Tibial artery (tissue), 4 donors: ENCODE measurements at places on chromosomes 3 and 15.

DNA sequence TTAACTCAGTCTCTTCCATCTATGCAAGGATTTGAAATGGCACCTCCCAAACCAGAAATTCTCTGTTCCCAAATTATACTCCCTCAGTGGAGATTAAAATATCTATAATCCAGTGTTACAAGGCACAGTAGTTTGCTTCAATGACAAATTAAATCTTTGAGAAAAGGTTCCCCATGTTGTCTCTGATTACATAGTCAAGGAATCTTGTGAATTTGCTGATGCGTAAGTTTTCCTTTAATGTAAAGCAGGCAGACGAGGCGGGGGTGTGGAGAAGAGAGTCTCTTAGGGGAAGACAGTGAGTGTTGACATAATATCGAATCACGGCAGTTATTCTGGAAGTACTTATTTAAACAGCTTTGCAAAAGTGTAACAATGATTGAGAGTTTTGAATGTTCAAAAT is 236.4 kb upstream of the RARB start:
- DNase-seq, result no peak

DNA sequence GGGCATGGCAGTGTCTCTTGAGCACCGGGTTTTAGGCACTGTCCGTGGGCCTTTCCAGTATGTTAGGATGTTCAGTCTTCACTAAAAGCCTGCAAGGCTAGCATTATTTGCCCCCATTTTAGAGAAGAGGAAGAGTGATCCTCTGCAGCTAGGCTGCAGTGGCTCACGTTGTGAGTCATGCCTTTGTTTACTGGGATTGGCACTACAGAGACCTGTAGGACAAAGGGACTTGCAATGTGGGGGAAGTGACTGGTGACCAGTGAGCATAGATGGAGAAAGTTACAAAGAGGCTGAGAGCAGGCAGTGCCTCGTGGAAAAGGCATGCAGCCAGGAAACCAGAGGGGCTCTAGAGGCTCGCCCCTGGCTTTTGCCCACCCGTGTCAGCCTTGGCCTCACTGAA is 26.8 kb upstream of the CPNE9 start:
- no peak for DNase-seq

DNA sequence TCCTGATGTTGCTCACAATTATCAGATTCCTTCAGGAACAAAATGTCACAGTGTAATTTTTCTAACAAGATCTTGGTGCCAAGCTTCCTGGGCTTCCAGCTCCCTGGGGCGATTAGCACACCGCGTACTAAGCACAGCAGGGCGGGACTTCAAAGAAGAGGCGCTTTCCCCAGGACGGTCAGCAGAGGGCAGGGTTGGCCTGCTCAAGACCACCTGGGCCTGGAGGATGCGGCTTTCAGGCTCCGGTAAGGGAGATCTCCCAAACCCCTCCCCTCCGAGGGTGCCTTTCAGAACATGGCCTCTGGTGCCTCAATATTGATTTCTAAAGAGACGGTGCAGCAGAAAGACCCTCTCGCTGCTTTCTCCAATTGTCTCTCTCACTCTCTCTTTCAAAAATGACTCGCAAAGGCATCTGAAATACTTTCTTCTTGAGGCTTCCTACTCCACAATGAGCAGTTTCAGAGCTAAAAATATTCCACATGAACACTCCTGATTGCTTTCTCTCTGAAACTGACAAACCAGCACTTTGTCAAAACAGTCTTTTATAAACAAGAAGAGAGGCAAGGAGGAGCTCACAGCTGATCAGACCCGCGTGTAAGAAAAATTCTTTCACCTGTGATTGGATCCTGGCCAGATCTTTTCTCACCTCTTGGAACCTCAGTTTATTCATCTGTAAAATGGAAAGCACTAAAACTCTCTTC is 154.0 kb downstream of the ADAMTS9 start:
- DNase-seq, result peak; percentile 96

GRCh38 chr3:19938295-19938627 is 4.2 kb upstream of the EFHB start:
- no peak for DNase-seq

GRCh38 chr15:75049392-75049791 is 26.0 kb downstream of the PPCDC start:
- peak; percentile 94 for DNase-seq

DNA sequence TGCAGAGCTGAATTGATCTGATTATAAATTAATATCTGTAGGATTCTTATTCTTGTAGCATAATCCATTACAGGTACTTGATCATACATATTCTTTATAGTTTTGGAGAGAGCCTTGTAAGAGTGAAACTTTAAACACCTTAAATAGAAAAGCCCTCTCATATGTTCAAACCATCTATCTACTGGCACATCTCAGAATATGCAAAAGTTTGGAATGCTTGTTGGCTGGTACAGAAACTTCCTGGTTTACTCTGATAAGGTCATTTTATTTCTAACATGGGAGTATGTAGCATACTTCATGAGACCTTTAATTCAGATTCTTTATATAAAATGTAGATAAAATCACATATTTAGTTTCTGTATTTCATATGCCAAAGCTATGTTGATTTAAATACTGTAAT is 21.9 kb upstream of the SELENOT start:
- no peak for DNase-seq

- no peak for DNase-seq
These were observed 228.7 kb downstream of the WDR72 start for GRCh38 chr15:53530761-53531160.

- DNase-seq, result no peak
These were observed 19.2 kb upstream of the KPNA1 start for GRCh38 chr3:122533931-122534334.

GRCh38 chr3:108804437-108804836 is 18.1 kb upstream of the TRAT1 start:
- DNase-seq, result no peak

DNA sequence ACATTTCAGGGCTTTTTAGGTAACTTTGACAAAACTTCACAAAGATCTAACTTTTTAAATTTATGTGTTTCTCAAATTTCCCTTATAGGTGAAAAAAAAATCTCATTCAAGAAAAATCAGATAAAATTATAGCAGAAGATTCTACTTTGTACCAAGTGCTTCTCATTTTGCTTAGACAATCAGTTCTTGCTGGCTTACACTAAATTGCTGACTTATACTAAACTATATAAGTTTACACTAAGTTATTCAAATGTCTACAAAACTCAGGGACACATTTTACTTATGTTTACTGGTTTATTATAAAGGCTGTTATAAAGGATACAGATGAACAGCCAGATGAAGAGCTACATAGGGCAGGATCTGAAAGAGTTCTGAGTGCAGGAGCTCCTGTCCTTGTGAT is 195.1 kb downstream of the ZPLD1 start:
- no peak for DNase-seq

DNA sequence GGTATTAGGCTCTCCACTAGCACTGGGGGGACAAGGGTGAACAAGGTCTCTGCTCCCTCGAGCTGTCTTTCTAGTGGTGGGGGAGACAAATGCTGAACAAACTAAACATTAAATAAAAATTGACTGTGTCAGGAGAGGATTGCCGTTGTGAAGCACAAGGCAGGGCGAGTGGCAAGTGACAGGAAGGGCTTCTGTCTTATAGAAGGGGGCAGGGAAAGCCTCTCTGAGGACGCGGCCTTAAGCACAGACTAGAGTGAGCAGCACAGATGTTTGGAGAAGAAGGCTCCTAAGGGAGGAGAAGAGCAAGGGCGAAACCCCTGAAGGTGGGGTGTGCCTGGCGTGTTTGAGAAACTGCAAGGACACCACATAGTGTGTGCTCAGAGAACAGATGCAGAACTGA is 50.9 kb upstream of the ATP2B2 start:
- no peak for DNase-seq

GRCh38 chr15:39644136-39644535 is 63.3 kb downstream of the THBS1 start:
- no peak for DNase-seq

DNA sequence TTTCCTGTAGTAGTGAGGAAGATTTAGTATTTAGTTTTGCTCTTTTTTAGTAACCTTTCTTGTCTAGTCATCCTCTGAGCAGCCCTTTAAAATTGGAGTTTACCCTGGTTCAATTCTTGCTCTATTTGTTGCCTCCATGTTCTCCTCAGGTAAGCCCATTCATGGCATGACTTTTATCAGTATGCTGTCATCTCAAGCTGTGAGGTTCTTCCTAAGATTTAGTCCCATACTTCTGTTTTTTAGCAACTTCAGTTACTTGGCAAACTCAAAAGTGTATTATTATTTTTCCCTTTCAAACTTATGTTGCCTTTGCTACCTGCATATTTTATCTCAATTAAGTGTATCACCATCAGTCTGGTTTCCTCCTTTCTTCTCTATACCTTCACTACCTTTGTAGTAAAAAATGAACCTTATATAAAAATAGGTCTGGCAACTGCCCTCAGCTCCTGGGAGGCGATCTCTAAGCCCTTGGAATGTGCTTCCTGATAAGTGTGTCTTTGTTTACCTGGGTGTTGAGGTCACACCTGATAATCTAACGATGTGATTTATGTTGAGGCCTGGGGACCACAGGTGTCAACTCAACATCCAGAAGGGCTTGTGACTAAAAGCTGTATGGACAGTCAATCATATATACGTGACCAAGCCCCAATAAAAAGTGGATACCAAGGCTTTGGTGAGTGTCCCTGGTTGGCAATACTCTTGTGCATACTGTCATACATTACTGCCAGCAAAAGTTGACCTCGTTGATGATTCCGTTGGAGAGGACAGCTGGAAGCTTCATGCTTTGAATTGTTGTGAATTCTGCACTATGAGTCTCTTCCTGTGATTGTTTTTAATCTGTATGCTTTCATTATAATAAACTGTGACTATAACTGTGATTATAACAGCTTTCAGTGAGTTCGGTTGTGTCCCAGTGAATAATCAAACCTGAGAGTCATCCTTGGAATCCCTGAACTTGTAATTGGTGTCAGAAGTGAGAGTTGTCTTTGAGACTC is 3.9 kb downstream of the NSUN3 start:
- no peak for DNase-seq

GRCh38 chr15:81120069-81120468 is 14.0 kb upstream of the CFAP161 start:
- no peak for DNase-seq

DNA sequence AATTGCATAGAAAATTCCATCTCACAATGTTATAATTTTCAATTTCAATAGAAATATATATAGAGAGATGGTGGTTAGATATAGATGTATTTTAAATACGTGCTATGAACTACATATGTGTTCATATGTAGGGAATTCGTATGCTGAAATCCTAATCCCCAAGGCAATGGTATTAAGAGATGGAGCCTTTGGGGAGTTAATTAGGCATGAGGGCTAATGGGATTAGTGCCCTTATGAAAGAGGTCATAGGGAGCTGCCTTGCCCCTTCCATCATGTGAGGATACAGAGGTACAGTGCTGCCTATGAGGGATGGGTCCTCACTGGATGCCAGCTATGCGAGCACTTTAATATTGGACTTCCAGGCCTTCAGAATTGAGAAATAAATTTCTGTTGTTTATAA is 79.6 kb upstream of the CCDC54 start:
- no peak for DNase-seq

- no peak for DNase-seq
These were observed 755.0 kb downstream of the TBL1XR1 start for GRCh38 chr3:176442326-176442725.

DNA sequence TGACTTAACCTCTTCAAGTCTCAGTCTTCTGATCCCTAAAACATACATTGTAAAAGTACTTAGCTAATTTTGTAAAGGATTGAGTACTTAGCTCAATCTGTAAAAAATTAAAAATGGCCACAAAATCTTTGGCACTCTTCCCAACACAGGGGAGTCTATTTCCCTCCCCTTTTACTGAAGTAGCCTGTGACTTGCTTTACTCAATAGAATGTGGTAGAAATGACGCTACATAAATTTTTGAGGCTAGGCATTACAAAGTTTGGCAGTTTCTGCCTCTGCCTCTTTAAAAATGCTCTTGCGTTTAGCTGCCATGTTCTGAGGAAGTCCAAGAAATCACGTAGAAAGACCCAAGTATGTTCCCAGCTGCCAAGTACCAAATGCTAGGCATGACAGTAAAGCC is 80.2 kb downstream of the CBLB start:
- no peak for DNase-seq

DNA sequence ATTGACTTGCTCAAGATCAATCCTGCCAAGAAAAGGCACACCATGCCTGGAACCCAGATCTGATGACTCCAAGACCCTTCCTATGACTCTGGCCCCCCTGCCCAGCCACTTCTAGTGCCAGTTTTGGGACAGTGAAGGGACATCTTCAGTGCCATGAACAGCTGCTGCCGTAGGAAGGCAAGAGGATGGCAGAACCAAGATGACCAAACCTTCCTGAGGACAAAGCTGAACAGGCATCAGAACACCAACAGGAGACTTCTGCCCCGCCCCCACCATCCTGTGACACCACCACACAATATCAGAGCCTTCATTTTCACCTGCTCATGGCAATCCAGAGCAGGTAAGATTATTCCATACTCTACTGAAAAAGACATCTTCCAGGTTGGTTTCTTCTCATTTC is 33.0 kb downstream of the ZNF445 start:
- DNase-seq, result no peak

GRCh38 chr3:30770387-30770786 is 124.1 kb downstream of the GADL1 start:
- peak; percentile 38 for DNase-seq

DNA sequence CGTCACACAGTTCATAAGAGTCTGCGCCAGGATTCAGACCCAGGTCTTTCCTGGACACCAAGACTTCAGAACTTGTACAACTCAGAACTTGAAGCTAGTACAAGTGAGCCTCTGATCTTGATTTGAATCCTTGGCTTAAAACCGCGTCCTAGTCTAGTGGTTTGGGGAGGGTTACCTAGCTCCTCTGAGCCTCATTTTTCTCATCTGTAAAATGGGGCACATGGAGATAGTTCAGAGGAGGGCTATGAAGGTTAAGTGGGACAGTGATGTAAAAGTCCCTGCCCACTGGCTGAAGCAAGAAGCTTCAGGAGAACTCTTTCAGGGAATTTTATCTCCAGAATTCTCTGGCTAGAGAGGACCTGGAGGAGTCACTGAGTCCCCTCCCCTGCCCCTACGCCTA is 48.7 kb upstream of the LCTL start:
- no peak for DNase-seq

- no peak for DNase-seq
These were observed 126.7 kb downstream of the UACA start for GRCh38 chr15:70636540-70637165.

GRCh38 chr3:137944593-137944992 is 65.4 kb upstream of the CLDN18 start:
- DNase-seq, result no peak

- DNase-seq, result peak; percentile 25
These were observed 35.2 kb upstream of the FGD5 start for GRCh38 chr3:14783480-14784086.

- no peak for DNase-seq
These were observed 220.0 kb upstream of the UBE2E2 start for GRCh38 chr3:22982981-22983587.

GRCh38 chr3:152355744-152356665 is 87.3 kb downstream of the MBNL1 start:
- no peak for DNase-seq
